ENCODE measurements at places on chromosomes 12 and 14.

DNA sequence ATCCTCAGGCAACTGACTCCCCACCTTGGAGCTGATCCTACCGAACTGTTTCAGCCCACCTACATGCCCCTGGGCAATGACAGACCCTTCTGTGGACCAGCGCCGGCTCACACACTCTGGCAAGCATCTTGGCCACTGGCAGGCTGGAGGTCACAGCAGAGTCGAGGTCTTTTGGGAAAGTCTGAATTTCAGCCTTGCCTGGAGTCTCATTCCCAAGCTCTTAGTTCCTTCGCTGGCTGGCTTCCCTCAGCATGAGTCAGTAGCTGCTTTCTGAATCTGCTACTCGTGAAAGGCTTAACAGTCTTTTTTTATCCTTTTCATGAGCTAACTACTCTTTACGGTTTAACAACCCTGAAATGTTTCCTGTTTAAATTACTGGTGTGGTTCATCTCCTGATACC, 44.5 kb downstream of the ASCL4 start:
- DNase-seq, result peak; percentile 70

DNA sequence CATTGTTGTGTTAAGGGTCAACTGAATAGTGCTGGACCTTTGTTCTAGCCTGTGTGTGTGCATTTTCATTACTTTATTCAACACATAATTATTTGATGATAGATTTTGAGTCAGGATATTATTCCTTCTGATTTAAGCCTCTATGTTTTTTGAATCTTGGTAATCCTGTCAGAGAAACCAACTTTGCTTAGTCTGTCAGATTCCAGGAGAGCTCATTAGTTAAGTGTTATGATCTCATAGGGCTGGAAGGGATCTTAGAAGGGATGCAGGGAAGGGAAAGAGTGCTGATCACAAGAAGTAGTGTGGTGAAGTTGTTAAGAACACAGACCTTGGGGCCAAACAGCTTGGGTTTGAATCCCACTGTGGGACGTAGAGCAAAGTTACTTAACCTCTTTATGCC, 52.9 kb downstream of the SCN8A start:
- peak; percentile 28 for DNase-seq

DNA sequence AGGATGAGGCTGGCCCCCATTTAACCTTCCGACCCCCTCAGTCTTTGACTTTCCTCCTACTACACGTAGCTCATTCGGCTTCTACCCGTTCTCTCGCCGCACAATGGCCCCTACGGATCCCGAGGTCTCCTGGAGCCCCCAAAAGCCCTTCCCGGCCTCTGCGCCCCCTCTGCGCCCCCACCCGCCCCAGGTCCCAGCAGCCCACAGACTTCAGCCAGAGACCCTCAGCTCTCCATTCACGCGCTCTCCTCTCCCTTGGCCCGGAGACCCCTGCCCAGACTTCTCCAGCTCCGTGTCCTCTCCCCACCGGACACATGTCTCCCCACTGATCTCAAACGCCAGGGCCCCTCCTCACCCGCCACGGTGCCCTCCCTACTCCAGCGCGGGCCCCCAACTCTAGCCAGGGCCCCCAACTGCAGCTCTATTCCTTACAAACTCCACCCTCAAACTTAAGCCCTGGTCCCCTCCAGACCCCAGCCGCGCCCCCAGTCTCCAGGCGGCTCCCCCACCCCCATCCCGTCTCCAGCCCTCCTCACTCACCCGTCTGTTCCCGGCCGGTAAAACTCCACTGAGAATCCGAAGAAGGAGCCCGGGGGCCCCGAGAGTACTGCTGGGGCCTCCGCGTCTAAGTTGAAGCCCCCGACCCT, 502 bp downstream of the ITGA5 start:
- DNase-seq, result no peak

DNA sequence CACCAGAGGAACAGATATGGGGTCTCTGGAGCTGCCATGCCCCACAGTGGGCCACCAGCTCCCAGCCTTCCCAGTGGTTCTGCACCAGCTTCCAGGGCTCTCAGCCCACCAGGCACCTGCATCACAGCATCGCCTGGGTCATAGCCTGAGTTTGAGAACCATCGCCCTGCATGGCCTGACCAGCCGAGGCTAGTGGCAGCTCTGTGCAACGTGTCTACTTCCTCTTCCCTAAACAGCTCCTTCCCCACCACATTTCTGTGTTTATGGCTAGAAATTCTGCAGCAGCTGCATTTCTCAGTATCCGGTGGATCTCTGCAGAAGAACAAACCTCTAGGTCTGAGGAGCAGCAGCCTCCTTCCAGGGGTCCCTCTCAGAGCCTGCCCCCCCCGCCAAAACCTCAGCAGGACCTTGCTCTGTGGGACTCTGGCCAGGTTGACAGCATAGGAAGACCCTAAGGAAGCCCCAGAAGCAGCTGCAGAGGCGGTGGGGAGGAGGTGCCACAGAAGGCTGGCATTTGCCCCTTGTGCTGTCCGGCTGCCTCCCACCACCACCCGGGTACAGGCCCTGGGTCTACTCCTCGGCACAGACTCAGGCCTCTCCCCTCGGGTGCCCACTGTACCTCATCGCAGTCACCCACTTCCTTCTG, 47.7 kb downstream of the PSMA6 start:
- DNase-seq, result no peak

- no peak for DNase-seq
Measured at GRCh38 chr12:2456813-2457186, 338.0 kb upstream of the FKBP4 start.

DNA sequence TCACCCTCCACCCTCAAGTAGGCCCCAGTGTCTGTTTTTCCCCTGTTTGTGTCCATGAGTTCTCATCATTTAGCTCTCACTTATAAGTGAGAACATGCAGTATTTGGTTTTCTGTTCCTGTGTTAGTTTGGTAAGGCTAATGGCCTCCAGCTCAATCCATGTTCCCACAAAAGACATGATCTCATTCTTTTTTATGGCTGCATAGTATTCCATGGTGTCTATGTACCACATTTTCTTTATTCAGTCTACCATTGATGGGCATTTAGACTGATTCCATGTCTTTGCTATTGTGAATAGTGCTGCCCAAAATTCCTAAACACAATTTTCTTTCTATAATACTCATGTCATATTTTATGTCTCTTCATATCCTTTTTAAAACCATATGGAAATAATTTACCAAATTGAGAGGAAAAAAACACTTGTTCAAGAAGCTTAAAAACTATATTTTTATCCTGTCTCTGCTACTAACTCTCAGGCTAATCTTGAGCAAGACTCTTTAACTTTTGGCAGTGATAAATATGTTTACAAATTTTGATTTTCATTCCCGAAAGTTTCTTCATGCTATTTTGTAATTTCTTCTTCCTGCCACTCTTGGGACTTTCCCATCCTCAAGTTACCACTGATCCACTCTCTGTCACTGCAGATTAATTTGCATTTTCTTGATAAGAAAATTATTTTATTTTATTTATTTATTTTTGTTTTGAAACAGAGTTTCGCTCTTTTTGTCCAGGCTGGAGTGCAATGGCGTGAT, 28.0 kb upstream of the OSBPL8 start:
- DNase-seq, result no peak
